G401 (cell line): ENCODE measurements at places on chromosomes 7 and 10.

DNA sequence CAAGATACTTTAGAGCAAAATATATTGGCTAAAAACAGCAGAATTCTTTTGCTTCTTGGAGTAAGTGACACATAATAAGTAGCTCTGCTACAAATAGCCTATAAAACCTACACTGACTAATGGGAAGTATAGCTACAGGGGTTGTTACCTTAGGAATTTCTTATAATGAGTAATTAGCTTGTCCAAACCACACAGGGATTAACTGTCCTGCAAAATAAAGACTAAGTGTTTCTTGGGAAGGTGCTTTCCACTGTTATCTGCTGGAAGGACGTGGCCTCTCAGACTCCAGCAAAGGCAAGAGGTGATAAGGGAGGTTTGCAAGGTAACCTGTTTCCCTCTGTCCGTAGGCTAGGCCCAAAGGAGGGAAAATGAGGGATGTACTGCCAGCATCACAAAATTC, 302.4 kb downstream of the DOCK4 start:
- DNase-seq: no peak

DNA sequence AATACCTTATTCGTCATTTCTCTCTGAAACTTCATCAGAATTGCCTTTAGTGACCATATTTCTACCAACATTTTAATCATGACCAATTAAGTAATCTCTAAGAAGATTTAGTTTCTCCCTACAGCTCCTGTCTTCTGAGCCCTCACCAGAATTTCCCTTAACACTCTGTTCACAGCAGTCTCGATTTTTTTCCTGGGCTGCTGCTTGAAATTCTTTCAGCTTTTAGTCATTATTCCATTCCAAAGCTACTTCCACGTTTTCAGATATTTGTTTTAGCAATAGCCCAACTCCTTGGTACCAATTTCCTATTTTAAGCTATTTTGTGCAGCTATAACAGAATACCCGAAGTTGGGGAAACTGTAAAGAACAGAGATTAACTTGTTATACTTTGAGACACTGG, 192.4 kb upstream of the DKK1 start:
- DNase-seq: no peak

DNA sequence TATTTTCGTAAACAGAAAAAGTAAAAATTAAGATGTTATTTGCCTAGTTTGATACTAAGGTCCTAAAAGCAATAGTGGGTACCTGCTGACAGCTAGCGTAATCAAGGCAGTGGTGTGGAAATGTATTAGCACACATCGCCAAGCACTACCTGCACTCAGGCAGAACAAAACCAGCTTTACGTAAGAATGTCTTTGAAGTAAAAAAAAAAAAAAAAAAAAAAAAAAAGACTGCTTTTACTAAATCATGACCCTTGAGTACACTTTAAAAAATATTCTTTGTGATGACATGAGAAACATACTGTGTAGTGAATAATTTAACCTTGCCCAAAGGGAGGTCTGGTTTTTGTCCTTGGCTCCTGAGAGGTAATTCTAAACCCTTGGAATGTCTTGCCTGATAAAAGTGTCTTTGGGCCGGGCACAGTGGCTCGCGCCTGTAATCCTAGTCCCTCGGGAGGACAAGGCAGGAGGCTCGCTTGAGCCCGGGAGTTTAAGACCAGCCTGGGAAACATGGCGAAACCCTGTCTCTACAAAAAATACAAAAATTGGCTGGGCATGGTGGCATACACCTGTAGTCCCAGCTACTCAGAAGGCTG, 12.7 kb downstream of the XRCC2 start:
- DNase-seq: no peak

GRCh38 chr10:110355922-110356627, 51.4 kb upstream of the SMNDC1 start:
- no peak for DNase-seq

DNA sequence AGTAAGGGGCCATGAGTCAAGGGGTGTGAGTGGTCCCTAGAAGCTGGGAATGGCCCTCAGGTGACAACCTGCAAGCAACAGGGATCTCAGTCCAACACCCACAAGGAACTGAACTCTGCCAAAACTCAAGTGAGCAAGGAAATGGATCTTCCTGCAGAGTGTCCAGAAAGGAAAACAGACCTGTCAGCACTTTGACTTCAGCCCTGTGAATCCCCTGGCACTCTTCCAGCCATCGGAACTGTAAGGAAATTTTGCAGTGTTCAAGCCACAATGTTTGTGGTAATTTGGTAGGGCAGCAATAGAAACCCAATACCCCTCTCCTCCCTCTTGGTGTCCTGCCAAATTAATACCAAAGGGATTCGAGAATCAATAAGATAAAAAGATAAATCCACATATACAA, 6.9 kb downstream of the LYZL1 start:
- DNase-seq: no peak

DNA sequence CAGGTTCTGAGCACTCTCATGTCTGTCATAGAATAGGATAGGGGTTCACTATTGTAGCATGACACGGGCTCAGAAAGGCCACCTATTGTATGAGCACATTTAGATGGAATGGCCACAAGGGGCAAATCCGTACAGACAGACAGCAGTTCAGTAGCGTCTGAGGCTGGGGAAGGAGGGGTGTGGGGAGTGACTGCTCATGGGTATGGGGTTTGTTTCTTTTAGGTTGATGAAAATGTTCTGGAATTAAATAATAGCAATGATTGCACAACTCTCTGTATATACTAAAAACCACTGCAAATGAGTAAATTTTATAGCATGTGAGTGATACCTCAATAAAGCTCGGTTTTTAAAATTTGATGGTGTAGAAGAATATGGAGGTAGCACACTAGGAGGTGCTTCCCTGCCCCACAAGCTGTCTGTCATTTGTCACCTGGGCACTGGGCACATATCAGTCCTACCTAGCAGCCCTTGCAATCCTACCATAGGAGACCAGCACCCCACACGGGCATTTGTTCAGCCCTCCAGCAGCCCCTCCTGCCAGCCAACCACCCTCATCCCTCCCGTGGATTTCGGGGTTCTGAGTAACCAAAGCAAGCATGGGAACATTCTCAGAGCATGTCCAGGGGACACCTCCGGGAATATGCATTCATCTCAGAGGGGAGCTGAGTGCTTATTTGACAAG, 35.2 kb downstream of the KCNMA1 start:
- no peak for DNase-seq

DNA sequence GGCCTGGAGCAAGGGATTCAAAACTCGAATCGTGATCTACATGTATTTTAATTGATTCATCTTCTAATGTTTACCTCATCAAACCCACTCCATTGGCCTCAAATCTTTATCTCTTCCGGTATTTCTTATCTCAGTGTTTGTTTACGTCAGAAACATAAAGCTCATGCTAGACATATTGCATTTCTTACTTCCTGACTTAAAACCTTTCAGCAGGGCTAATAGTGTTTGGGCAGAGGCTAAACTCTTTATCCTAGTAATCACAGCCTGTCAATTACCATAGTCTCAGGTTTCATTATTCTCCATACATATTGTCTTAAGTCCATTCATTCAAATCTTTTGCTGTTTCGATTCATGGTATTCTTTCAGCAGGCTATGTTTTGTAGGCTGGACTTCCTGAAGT, 81.3 kb upstream of the AGR3 start:
- DNase-seq: no peak

DNA sequence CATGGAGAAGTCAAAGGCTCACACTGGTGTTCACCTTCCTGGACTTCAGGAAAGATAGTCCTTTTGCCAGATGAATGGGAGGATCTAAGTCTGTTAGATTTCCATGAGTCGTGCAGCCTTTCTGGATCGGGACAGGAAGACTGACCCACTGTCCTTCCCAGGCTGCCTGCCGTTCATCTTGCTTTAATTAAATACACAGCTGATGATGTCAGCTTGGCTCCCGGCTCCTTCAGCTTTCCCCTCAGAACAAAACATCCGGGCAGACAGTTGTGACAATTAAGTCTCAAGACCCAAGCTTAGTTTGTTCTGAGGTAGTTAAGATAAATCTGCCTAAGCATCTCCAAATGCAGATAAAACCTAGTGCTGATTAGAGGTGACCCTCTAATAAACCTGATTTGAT, 58.6 kb downstream of the AUTS2 start:
- DNase-seq: peak; percentile 51

DNA sequence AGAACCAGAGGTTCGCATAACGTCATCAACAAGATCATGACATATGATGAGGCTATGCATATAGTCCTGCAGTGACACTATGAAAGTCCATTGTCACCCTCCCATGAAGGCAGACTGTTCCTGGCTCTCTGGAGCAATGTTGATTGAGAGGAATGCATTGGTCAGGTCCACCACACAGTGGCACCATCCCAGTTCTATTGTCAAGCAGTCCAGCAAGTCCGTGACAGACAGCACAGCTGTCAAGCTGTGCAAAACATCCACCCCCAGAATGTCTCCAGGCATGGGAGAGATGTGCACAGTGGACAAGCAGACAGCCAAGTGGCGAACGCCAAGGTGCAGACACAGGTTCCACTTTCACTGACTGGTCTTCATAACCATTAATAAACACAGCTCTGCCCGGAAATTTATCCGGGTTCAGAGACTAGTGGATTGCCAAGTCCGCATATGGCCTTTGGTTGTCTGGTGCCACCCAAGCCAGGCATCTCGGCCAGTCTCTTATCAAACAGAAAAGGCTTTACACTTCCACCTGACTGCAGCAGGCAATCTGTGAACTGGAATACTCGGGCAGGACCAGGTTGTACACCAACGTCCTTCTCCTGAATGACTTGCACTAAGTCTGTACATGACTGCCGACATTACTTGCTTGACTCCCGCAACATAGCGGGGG, 7.2 kb downstream of the RNF133 start:
- DNase-seq: peak; percentile 84

- no peak for DNase-seq
These were observed 69.2 kb downstream of the DNAJC1 start for GRCh38 chr10:21934307-21934706.

DNA sequence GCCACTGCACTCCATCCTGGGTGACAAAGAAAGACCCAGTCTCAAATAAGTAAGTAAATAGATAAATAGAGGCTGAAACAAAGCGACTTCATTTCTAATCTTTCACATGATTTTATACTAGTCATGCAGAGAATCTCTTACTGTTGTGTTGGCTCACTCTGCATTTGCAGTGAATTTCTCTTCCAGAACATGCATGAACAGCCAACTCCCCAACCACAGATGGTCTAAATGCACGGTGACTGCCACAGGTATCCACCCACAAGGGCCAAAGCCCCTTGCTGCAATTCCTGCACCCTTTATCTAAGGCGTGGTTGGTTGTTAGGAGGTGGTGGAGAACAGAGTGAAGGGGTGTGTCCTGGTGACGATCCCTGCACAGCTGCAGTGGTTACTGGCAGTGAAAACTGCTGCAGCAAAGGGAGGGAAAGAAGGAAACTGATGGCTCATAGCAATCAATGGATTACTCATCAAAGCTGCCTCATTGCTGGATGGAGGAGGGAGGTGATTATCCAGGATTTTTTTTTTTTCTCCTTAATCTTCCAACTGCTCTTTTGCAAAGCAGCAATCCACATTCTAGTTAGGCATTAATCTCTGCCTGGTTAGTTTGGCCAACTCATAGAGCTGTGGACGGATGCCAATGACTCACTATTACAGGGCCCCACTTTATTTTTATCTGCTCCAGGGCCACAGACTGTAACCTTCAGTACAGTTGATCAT, 50.6 kb downstream of the PRTFDC1 start:
- no peak for DNase-seq

GRCh38 chr7:131602304-131602993, 46.0 kb upstream of the PODXL start:
- DNase-seq: no peak

DNA sequence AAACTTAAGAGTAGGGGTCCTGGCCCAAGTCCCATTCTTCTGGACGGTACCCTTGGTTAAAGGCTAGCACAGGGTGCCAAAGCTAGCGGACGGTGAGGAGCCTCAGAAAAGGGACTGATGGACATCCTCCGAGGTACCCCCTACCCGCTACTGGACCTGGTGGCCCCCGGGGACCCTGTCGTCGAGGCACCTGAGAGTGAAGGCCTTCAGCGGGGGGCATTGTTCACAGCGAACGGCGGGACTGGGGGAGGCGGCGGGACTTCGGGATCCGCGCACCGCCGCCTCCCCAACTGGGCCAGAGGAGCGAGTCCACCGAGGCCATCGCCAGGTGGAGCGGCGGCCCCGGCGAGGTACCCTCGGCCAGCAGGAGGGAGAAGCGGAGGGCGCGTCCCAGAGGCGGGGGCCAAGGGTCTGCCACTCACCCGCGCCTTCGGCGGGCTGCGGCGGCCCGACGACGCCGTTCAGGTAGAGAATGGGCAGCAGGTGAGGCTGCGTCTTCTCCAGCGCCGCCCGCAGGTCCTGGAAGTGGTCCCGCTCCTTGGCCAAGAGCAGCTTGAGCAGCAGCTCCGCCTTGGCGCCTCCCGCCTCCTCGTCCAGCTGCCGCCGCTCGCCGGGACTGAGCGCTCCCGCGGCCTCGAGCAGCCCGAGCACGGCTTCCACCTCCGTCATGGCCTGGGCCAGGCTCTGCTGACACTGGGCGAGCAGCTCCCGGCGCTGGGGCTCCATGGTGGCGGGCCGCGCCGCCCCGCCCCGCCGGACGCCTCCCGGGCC, 575 bp downstream of the DLG5 start:
- DNase-seq: peak; percentile 68
